ENCODE measurements at places on chromosomes 6 and 20.

GRCh38 chr20:53149890-53150205 lies 177.7 kb downstream of the TSHZ2 start:
- no peaks in the 10 kb centered on the region for H3K27me3 ChIP-seq
- no peak for DNase-seq
- H3K36me3 ChIP-seq = no peaks in the 10 kb centered on the region
- peak overlapping the region; percentile 3 for H3K27ac ChIP-seq
- no peak overlapping the region for H3K4me3 ChIP-seq
- no peaks in the 10 kb centered on the region for H3K4me1 ChIP-seq

- DNase-seq = no peak
- no peak overlapping the region for H3K4me3 ChIP-seq
- no peaks in the 10 kb centered on the region for H3K36me3 ChIP-seq
- no peaks in the 10 kb centered on the region for H3K27me3 ChIP-seq
- H3K4me1 ChIP-seq = no peaks in the 10 kb centered on the region
- no peak overlapping the region for H3K27ac ChIP-seq
Observed at GRCh38 chr6:56314683-56315523, 67.5 kb upstream of the COL21A1 start.

DNA sequence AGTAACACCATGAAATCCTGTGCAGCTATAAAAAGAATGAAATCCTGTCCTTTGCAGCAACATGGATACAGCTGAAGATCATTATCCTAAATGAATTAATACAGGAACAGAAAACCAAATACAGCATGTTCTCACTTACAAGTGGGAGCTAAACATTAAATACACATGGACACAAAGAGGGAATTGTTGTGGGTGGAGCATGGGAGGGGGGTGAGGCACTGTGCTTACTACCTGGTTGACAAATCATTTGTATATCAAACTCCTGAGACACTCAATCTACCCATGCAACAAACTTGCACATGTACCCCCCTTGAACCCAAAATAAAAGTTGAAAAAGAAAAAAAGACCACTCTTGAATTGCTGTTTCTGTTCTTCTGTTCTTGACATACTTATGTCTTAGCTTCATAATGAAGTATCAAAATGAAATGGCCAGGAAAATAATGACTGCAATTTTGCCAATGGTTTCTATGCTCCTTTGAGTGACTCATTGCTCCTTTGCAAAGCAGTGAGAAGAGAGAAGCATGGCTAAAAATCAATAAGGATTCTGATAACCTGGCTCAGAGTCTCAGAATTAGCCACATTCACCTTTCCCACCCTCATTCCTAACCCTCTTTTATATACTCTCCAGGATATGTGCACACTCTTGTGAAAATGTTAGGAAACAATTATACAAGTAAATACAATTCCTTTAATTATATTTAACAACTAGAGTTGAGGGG lies 71.0 kb downstream of the CYP39A1 start:
- H3K4me3 ChIP-seq = no peak overlapping the region
- DNase-seq = no peak
- H3K27ac ChIP-seq = no peak overlapping the region
- no peaks in the 10 kb centered on the region for H3K36me3 ChIP-seq

- H3K27me3 ChIP-seq = no peaks in the 10 kb centered on the region
- H3K4me3 ChIP-seq = no peak overlapping the region
- DNase-seq = no peak
Observed at GRCh38 chr6:143485967-143486366, 25.6 kb downstream of the FUCA2 start.

DNA sequence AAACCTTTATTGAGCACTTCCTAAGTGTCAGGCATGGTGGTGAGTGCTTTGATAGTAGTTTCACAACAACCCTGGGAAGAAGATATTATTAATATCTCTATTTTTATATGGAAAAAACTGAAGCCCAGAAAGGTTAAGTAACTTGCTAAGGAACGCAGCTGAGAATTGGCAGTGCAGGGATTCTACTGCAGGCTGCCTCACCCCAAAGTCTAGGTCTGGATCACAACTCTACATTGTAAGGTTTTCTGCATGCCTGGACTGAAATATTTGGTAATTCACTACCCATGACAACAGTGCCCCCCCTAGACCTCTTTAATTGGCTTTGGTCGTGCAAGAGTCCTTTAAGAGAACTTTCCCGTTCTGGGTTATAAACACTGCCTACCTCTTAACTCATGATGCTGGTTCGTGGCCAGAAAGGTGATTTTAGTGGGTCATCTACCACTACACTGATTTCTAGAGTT lies 67.1 kb upstream of the KCNQ5 start:
- H3K36me3 ChIP-seq = no peaks in the 10 kb centered on the region
- no peak overlapping the region for H3K4me3 ChIP-seq
- H3K27ac ChIP-seq = no peak overlapping the region
- H3K27me3 ChIP-seq = no peaks in the 10 kb centered on the region
- no peaks in the 10 kb centered on the region for H3K4me1 ChIP-seq

- DNase-seq = no peak
- no peaks in the 10 kb centered on the region for H3K36me3 ChIP-seq
- no peak overlapping the region for H3K27ac ChIP-seq
Observed at GRCh38 chr20:61744691-61745396, 320.8 kb downstream of the TAF4 start.

GRCh38 chr6:58073263-58073662 lies 755.8 kb downstream of the PRIM2 start:
- no peak overlapping the region for H3K4me3 ChIP-seq
- no peaks in the 10 kb centered on the region for H3K36me3 ChIP-seq
- no peak for DNase-seq
- H3K27me3 ChIP-seq = no peaks in the 10 kb centered on the region
- no peaks in the 10 kb centered on the region for H3K4me1 ChIP-seq

DNA sequence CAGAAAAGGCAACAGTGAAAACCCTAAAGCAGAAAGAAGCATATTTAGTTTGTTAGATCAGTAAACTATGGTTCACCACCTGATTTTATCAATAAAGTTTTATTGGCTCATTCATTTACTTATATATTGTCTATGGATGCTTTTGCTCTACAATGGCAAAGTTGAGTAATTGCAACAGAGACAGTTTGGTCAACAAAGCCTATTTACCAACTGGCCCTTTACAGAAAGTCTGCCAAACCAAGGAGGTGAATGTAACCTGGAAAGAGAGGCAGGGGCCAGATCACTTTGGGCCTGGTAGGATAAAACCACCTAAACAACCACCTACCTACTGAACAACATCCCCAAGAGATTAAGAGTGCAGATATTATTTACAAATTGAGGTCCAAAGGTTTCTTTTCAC lies 19.4 kb downstream of the SAYSD1 start:
- no peaks in the 10 kb centered on the region for H3K27me3 ChIP-seq
- H3K27ac ChIP-seq = no peak overlapping the region
- H3K4me1 ChIP-seq = no peaks in the 10 kb centered on the region
- H3K4me3 ChIP-seq = no peak overlapping the region
- H3K36me3 ChIP-seq = no peaks in the 10 kb centered on the region

- no peak for DNase-seq
- no peak overlapping the region for H3K4me3 ChIP-seq
Observed at GRCh38 chr6:122530440-122531046, 58.9 kb upstream of the SERINC1 start.

GRCh38 chr6:53744321-53744720 lies 50.5 kb upstream of the LRRC1 start:
- peak overlapping the region; percentile 40 for H3K27ac ChIP-seq
- H3K4me3 ChIP-seq = no peak overlapping the region
- no peak for DNase-seq
- H3K4me1 ChIP-seq = no peaks in the 10 kb centered on the region

GRCh38 chr20:54190217-54190616 lies 16.4 kb upstream of the CYP24A1 start:
- no peaks in the 10 kb centered on the region for H3K36me3 ChIP-seq
- no peak overlapping the region for H3K27ac ChIP-seq
- no peak for DNase-seq
- no peak overlapping the region for H3K4me3 ChIP-seq
- no peaks in the 10 kb centered on the region for H3K27me3 ChIP-seq

GRCh38 chr6:112437058-112437457 lies 89.9 kb downstream of the RFPL4B start:
- no peaks in the 10 kb centered on the region for H3K4me1 ChIP-seq
- no peaks in the 10 kb centered on the region for H3K27me3 ChIP-seq
- no peak overlapping the region for H3K27ac ChIP-seq
- DNase-seq = no peak
